ENCODE measurements at places on chromosomes 6 and 20. TPM values are rescaled to one million over a fixed set of nuclear protein-coding genes. Genes with fewer than 3 reads are reported as not detected.

DNA sequence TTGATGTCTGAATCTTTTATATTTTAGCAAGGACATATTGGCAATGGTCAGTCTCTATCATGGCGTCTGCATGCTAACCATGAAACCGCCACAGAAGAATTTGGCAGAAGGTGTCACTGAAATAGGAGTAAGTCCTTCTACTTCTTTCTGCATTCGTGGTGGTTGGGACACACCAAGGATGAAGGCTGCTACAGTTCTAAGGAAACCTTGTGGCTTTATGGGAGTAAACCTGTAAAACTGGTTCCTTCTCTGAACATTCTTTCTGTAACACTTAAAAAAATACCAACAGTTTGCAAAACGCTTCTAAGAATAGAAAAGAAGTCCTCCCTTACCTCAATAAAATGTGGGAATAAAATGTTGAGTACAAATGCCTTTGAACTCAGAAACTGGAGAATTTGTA lies 195.3 kb downstream of the SLC24A3 start:
- no peak overlapping the region for H3K4me3 ChIP-seq
- DNase-seq, result no peak
- no peaks in the 10 kb centered on the region for H3K27me3 ChIP-seq
- no peak overlapping the region for H3K27ac ChIP-seq
- no peaks in the 10 kb centered on the region for H3K36me3 ChIP-seq

Gene POPDC3
- total RNA-seq, result 6.7 TPM

GRCh38 chr6:55388211-55388610 lies 60.9 kb downstream of the GFRAL start:
- no peak for DNase-seq
- H3K4me3 ChIP-seq, result no peak overlapping the region
- no peaks in the 10 kb centered on the region for H3K27me3 ChIP-seq

GRCh38 chr6:109478841-109479624 lies 4.0 kb downstream of the ZBTB24 start:
- peaks cover 5% of the 10 kb centered on the region for H3K36me3 ChIP-seq
- H3K27ac ChIP-seq, result no peak overlapping the region
- H3K4me1 ChIP-seq, result peaks cover 8% of the 10 kb centered on the region
- H3K27me3 ChIP-seq, result no peaks in the 10 kb centered on the region
- no peak overlapping the region for H3K4me3 ChIP-seq
- no peak for DNase-seq

DNA sequence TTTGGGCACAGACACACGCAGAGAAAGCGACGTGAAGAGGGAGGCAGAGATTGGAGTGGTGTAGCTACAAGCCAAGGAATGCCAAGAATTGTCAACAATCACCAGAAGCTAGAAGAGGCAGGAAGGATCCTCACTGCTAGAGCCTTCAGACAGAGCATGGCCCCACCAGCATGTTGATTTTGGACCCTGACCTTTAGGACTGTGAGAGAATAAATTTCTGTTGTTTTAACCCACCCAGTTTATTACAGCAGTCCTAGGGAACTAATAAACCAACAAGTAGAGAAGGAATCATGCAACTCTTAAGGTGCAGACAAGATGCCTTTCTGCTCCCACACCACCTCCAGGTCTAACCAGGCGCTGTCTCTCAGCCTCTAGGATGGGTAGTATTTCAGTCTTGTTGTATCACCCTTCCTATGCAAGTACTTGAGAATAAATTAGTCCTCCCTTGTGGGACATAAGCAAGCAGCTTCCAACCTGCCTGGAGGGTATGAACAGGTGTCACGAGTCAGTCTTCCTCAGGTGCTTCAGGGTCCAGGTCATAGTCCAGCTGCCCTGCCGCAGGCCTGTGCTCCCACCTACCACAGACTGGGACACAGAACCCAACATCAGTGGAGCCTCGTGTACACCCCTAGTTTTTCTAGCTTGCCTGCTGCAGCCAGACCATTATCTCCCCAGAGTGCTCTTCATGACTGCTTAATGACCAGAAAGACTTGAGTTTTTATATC lies 46.4 kb upstream of the CCN2 start:
- H3K27me3 ChIP-seq, result no peaks in the 10 kb centered on the region
- H3K4me3 ChIP-seq, result no peak overlapping the region
- H3K36me3 ChIP-seq, result no peaks in the 10 kb centered on the region
- H3K27ac ChIP-seq, result no peak overlapping the region

- DNase-seq, result no peak
- H3K4me3 ChIP-seq, result no peak overlapping the region
- H3K4me1 ChIP-seq, result no peaks in the 10 kb centered on the region
- H3K36me3 ChIP-seq, result no peaks in the 10 kb centered on the region
- no peaks in the 10 kb centered on the region for H3K27me3 ChIP-seq
- H3K27ac ChIP-seq, result no peak overlapping the region
Observed at GRCh38 chr6:92363111-92363510, 1056.2 kb downstream of the EPHA7 start.

Gene ERVFRD-1
- total RNA-seq, result not detected

DNA sequence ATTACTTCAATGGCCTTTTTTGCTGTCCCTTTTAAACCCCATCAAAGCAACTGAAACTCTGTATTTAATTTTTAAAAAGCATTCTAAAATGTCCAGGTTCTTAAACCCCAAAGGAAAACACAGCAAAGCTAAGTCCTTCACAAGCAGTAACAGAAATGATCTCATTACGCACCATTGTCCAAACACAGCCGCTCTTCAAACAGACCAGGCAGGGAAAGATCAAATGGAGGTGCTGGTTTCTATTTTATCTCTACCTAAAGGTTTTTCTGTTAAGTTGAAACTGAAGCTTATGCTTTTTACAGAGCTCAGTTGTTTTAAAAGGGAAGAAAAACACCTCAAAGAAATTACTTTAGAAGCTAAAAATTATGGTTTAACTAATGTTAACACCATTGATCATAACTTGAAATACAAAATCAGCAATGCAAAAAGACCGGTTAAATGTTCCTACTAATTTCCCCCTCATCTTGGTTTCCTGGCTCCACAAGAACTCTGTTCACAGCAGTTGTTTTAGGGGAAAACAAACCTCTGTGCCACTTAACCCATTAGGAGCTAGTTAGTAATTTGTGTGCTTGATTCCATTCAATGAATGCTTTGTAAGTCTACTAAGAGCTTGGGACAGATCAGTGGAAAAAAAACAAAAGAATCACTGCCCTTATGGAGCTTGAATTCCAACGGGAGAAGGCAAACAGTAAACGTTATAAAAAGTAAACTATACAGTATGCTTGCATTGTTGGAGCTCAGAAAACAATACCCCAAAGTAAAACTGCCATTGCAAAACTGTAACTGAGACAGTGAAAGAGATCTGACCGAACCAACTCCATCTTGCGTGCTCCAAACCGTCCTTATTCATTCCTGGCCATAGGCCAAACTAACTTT lies 87.4 kb downstream of the CD24 start:
- no peak overlapping the region for H3K27ac ChIP-seq
- H3K36me3 ChIP-seq, result no peaks in the 10 kb centered on the region
- H3K4me3 ChIP-seq, result no peak overlapping the region
- no peaks in the 10 kb centered on the region for H3K27me3 ChIP-seq
- DNase-seq, result no peak

Data from fibroblast of lung (primary cell).